Thoracic aorta endothelial cell (primary cell): ENCODE measurements at places on chromosomes 5 and 9. TPM values are rescaled to one million over a fixed set of nuclear protein-coding genes. Genes with fewer than 3 reads are reported as not detected.

The MTRR gene
- total RNA-seq = 54.5 and 60.6 TPM in 2 replicates

The IL31RA gene
- 0.80 and 1.7 TPM in 2 replicates for total RNA-seq

The SLC6A3 gene
- total RNA-seq = not detected in 2 replicates

The FOXD4L6 gene
- total RNA-seq = not detected in 2 replicates

The SLC45A2 gene
- total RNA-seq = not detected in 2 replicates

The PCDHAC1 gene
- total RNA-seq = under 0.01 TPM in 1 of 2 replicates, not detected in the other

The FRRS1L gene
- under 0.01 TPM in 2 replicates for total RNA-seq

The TIFAB gene
- not detected in 2 replicates for total RNA-seq

The BTF3 gene
- 551 and 607 TPM in 2 replicates for total RNA-seq

The NR2F1-AS1 gene
- 19.1 and 21.5 TPM in 2 replicates for total RNA-seq

The ZBTB34 gene
- total RNA-seq = 12.9 and 13.6 TPM in 2 replicates

The OR1J4 gene
- not detected in 2 replicates for total RNA-seq
